ENCODE measurements at places on chromosomes 4 and X. TPM values are rescaled to one million over a fixed set of nuclear protein-coding genes. Genes with fewer than 3 reads are reported as not detected.

DNA sequence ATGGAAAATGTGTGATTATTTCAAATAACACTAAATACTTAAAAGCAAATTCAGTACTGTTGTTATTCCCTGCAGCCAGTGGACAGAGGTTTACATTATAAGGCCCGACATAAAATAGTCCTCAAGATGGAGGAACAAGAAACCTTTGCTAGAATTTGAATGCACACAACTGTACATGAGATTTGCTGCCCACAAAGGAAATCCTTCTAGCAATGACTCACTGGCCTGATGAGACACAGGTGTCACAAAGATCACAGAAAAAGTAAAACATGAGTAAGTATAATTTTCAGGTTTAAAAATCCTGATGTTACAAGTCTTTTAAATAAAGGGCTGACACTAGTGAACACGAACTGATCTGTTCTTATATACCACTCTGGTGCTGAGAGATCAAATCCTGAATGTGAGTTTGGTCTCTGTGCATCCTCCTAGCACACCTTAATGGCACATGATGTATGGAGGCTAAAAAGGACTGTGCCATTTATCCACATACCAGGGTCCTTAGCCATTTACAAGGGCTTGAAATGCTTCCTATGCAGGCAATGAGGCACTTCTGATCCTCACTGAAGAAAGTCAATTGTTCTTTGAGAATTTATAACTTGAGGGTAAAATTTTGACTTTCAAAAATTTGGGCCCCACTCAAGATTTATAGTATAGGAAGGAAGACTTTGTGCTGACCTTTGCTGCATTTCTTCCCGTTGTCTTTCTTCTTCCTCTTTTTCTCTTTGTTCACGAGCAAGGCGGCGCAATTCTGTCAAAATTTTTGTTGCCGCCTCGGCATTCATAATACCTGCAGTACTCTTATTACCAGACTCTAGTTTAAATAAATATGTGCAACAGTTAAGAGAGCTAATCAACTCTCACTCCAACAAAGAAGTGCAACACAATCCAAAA is 23.0 kb downstream of the MAP7D3 start:
- DNase-seq, result peak; percentile 60

DNA sequence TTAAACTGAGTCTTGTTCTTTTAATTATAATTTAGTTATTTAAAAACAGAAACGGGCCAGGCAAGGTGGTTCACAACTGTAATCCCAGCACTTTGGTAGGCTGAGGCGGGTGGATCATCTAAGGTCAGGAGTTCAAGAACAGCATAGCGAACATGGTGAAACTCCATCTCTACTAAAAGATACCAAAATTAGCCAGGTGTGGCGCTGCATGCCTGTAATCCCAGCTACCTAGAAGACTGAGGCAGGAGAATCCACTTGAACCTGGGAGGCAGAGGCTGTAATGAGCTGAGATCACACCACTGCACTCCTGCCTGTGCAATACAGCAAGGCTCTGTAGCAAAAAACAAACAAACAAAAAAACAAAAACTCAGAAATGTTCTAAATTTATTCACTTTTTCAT is 852.9 kb downstream of the TECRL start:
- no peak for DNase-seq

The NPNT gene
- 5.0 TPM for total RNA-seq

GRCh38 chr4:30868111-30868895 is 148.1 kb downstream of the PCDH7 start:
- no peak for DNase-seq

- DNase-seq, result no peak
These were observed 86.4 kb upstream of the MAB21L2 start for GRCh38 chr4:150495550-150495949.

GRCh38 chrX:56795309-56795868 is 66.3 kb downstream of the NBDY start:
- no peak for DNase-seq

GRCh38 chrX:105821471-105822121 is 743 bp upstream of the NRK start:
- peak; percentile 22 for DNase-seq

- no peak for DNase-seq
These were observed 7.0 kb upstream of the TET2 start for GRCh38 chr4:105139646-105140045.

- peak; percentile 69 for DNase-seq
These were observed 88.6 kb downstream of the PALLD start for GRCh38 chr4:168585168-168586091.
